ENCODE measurements at places on chromosomes 2 and 18.

DNA sequence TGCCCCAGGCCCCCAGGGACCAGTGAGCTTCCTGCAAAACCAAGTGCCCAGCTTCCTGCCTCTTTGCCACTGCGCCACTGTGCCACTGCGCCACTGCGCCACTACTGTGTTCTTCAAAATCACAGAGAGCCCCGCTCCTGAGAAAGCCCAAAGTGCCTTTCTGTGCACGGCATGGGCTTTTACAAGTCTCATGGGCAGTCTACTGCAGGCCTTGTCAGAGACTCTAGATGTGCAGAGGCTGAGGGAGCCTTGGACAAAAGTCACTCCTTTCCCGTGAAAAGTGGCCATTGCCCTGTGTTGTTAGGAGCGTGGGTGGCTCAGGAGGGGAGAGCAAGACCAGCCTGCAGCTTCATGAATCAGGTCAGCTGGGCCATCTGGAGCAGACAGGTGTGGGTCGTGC is 180.5 kb downstream of the SMAD7 start:
- no peak for DNase-seq

GRCh38 chr2:146837857-146838256 is 1007.0 kb upstream of the ACVR2A start:
- peak; percentile 38 for DNase-seq

GRCh38 chr2:168174756-168175155 is 72.6 kb downstream of the STK39 start:
- no peak for DNase-seq

DNA sequence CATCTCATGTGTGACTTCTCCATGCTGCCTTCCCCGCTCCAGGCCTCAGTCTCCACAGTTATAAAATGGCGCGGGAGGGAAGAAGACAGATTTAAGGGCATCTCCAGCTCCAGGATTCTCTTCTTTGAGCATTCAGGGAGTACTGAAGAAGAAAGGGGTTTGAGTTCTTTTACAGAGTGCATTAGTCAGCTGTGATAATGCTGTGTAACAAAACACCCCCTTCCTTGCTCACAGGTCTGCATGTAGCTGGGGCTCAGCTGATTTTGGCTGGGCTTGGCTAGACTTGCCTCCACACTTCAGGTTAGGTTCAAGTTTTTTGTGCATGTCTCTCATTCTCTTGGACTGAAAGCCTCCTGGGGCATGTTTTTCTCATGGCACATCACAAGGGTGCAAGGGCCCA is 8.0 kb upstream of the SLC66A3 start:
- DNase-seq: no peak

DNA sequence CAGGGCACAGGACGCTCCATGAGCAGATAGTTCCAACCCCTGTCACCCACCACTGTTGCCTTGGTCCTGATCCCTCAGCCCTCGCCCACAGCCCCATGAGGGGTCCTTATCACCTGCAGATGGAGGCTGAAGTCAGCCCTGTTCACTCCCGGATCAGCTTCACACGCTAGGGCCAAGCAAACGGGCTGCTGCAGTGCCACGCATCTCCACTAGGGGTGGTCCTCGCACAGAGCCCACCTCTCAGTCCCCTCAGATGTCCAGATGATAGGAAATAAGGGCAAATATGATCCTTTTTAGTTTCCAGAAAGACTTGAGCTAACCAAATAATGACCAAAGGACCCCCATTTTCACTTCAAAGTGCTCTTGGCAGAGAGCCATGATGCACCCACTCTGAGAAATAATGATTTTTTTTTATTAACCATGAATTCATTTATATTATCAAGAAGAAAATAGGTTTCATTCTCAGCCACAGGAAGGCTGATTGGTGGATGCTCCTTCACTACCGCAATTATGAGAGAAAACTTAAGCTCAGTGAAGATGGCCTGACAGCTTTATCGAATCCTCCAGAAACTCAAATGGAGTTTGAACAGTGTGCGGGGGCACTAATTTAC is 71.9 kb upstream of the KLHL29 start:
- DNase-seq: peak; percentile 38

- DNase-seq: no peak
Measured at GRCh38 chr2:79620679-79621078, 107.8 kb downstream of the CTNNA2 start.

GRCh38 chr2:191311-192190 is 72.3 kb downstream of the SH3YL1 start:
- DNase-seq: no peak

DNA sequence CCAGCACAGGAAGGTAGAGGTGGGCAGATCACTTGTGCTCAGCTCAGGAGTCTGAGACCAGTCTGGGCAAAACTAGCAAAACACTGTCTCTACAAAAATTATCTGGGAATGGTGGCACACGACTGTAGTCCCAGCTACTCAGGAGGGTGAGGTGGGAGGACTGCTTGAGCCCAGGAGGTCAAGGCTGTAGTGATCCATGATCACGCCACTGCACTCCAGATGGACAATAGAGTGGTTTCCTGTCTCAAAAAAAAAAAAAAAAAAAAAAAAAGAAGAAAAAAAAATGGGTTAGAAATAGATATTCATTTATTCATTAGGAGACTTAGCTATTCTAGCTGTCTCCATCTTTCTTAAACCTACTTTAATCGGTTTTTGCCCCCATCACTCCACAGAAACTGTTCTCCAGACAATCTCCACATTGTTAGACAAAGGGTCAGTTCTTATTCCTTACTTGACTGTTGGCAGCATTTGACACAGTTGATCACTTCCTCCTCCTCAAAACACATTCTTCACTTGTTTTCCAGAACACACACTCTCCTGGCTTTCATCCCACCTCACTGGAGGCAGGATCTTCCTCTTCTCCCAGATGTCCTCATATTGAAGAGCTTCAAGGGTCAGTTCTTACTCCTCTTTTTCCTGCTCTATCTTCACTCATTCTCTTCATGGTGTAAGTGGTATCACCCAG is 103.1 kb downstream of the DTNB start:
- DNase-seq: no peak

- DNase-seq: no peak
Measured at GRCh38 chr2:239471011-239471792, 70.4 kb upstream of the HDAC4 start.

GRCh38 chr18:78679031-78679430 is 300.6 kb upstream of the SALL3 start:
- DNase-seq: no peak

GRCh38 chr2:240339411-240340360 is 95.8 kb upstream of the GPC1 start:
- DNase-seq: no peak

GRCh38 chr18:49584394-49584793 is 22.5 kb downstream of the LIPG start:
- DNase-seq: no peak

DNA sequence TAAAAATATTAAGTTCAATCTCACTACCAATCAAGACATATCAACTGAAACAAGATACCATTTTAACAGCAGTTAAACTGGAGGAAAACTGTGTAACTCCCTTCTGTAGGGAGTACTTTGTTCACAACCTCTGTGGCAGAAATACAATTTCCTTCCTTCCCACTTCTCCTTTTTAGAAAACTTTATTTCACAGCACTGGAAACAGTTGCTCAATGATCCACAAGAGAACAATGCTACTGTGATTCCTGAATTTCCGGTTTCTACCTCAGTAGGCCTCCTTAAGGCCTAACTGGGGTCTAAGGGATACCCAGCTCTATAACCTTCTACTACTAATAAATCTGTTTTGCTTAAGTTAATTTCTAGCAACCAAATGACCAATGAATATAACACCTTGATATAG is 14.1 kb downstream of the TLK1 start:
- DNase-seq: no peak
